ENCODE measurements at places on chromosomes 12 and 14. TPM values are rescaled to one million over a fixed set of nuclear protein-coding genes. Genes with fewer than 3 reads are reported as not detected.

The SPTB gene
- 0.02 TPM for total RNA-seq

The ANKRD13A gene
- 33.0 TPM for total RNA-seq

The LRFN5 gene
- 0.29 TPM for total RNA-seq

The FOXN4 gene
- not detected for total RNA-seq

The CACNA2D4 gene
- total RNA-seq, result not detected

The CLEC4D gene
- not detected for total RNA-seq

The HCFC2 gene
- 6.7 TPM for total RNA-seq

The KRT71 gene
- not detected for total RNA-seq

The HOXC6 gene
- 0.27 TPM for total RNA-seq

The IGFBP6 gene
- total RNA-seq, result 265 TPM

The GLIPR1L1 gene
- not detected for total RNA-seq

The M6PR gene
- total RNA-seq, result 193 TPM

The SLC6A12 gene
- total RNA-seq, result not detected

The RNASE1 gene
- total RNA-seq, result 2.1 TPM

The BCL2L14 gene
- not detected for total RNA-seq

The EPYC gene
- total RNA-seq, result 5.6 TPM

The CISTR gene
- not detected for total RNA-seq

The BCL2L2 gene
- 9.7 TPM for total RNA-seq

The RERG gene
- total RNA-seq, result 0.14 TPM

The CCER1 gene
- total RNA-seq, result not detected

The APOF gene
- not detected for total RNA-seq

The HOXC10 gene
- 2.0 TPM for total RNA-seq
